ENCODE measurements at places on chromosomes 2 and 18.
A peak's percentile ranks its signal among the peaks of the same experiment; 100 is the strongest.

- peak; percentile 68 for DNase-seq
- H3K27me3 ChIP-seq = no peaks in the 10 kb centered on the region
- no peak overlapping the region for H3K4me3 ChIP-seq
- H3K4me1 ChIP-seq = no peaks in the 10 kb centered on the region
- H3K36me3 ChIP-seq = no peaks in the 10 kb centered on the region
Observed at GRCh38 chr2:36507408-36507812, 90.6 kb downstream of the FEZ2 start.

GRCh38 chr2:122999821-123000220 lies 1025.3 kb upstream of the CNTNAP5 start:
- no peaks in the 10 kb centered on the region for H3K27me3 ChIP-seq
- DNase-seq = no peak
- no peak overlapping the region for H3K27ac ChIP-seq
- H3K4me1 ChIP-seq = no peaks in the 10 kb centered on the region

DNA sequence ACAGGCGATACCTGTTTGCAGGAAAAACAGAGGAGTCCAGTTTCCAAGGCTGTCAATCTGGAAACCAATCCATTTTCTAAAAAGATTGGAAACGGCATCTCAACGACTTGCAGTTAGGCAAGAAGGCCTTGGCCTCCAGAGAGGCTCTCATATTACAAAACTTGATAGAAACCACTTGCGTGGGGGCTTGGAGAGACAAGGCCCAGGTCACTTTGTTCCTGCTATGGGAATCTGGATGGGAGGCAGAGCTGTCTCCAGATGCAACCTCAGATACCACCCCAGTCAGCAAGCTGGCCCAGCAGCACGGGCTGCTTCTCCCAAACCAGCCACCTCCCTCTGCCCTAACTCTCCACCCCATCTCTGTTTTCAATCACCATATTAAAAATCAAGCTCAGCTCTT lies 298.8 kb downstream of the TNS1 start:
- no peaks in the 10 kb centered on the region for H3K4me1 ChIP-seq
- no peak overlapping the region for H3K27ac ChIP-seq

- DNase-seq = no peak
- H3K4me3 ChIP-seq = no peak overlapping the region
- no peaks in the 10 kb centered on the region for H3K4me1 ChIP-seq
- no peaks in the 10 kb centered on the region for H3K36me3 ChIP-seq
- H3K27ac ChIP-seq = no peak overlapping the region
Observed at GRCh38 chr2:23418461-23418911, 33.5 kb downstream of the KLHL29 start.

GRCh38 chr2:151176661-151177060 lies 85.0 kb downstream of the RBM43 start:
- DNase-seq = no peak
- no peaks in the 10 kb centered on the region for H3K4me1 ChIP-seq
- H3K27ac ChIP-seq = no peak overlapping the region
- H3K36me3 ChIP-seq = no peaks in the 10 kb centered on the region
- H3K27me3 ChIP-seq = peaks cover 11% of the 10 kb centered on the region

DNA sequence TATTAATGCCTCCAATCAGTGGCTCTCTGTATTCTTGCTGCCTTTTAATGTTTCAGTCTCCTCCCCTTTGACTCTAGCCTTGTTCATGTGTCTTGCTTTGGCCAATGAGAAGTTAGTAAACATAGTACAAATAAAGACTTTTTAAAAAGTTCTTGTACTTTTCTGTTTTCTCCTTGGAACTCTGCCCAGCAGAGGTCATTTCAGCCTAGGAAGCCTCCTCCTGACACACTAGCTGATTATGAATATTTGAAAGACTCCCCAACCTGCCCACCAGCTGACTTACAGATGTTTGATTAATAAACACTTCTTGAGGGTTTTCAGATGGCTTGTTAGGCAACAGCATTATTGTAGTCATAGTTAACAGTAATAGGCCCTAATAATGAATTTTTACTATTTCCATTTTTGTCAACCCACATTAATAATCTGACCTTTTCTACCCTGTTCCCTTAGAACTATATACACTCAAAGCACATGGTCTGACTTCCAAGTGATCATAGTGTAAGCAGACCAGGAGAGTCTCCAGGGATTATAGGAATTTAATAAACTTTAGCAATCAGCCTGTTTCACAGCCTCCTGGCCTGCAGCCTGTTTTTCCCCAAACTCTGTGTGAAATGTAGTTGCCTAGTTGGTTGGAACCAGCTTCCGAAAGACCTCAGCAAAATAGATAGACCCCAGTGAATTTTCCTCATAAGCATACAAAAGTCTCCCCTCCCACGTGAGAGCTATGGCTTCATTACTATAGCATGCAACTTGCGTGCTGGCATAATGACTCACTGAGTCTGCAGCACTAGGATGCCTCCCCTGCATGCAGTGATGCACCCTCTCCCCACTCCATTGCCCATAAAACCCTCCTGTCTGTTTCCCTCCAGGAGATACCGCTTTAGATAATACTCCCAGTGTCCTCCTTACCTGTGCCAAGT lies 670.7 kb upstream of the ZNF804A start:
- H3K4me1 ChIP-seq = no peaks in the 10 kb centered on the region
- DNase-seq = no peak
- H3K27me3 ChIP-seq = no peaks in the 10 kb centered on the region
- no peak overlapping the region for H3K27ac ChIP-seq
- H3K4me3 ChIP-seq = no peak overlapping the region
- H3K36me3 ChIP-seq = no peaks in the 10 kb centered on the region

- H3K36me3 ChIP-seq = no peaks in the 10 kb centered on the region
- no peaks in the 10 kb centered on the region for H3K27me3 ChIP-seq
- no peak overlapping the region for H3K4me3 ChIP-seq
- H3K4me1 ChIP-seq = peaks cover 17% of the 10 kb centered on the region
- no peak overlapping the region for H3K27ac ChIP-seq
Observed at GRCh38 chr2:159292157-159292556, 5.7 kb upstream of the WDSUB1 start.

DNA sequence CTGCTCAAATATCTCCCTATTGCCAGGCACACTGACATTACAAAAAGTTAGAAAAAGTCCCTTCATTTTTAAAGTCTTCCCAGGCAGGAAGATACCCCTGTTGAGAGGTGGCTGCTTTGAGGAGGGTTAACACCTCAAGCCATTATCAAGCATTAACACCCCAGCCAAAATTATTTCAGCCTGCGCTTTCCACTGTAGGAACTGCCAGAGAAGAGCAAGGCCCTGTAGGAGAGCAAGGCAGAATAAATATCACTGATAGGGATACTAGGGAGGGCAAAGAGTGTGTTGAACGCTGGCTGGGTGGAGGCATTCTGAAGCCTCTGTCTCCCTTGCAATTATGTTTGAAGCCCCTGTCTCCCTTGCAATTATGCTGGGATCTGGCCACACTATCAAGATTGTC lies 1020.7 kb upstream of the CELF4 start:
- no peaks in the 10 kb centered on the region for H3K36me3 ChIP-seq
- H3K27me3 ChIP-seq = no peaks in the 10 kb centered on the region
- DNase-seq = no peak
- peaks cover 3% of the 10 kb centered on the region for H3K4me1 ChIP-seq

DNA sequence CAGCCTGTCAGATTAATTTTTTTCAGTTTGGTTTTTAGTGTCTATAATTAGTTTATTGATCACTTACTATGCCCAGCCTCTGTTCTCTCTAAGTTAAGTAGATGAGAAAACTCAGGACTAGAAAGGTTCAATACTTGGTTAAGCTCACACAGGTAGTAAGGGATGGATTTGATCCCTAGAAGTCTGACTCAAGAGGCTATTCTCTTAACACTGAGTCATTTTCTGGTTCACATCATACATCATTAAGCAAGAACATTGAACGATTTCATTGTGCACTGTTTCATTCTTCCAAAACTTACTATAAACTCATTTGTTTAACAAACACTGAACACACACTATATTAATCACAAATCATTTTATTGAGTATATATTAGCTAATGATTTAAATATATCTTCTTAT lies 54.1 kb upstream of the SLC38A11 start:
- H3K27ac ChIP-seq = no peak overlapping the region
- H3K27me3 ChIP-seq = peaks cover 27% of the 10 kb centered on the region
- DNase-seq = no peak
- no peak overlapping the region for H3K4me3 ChIP-seq
- H3K36me3 ChIP-seq = no peaks in the 10 kb centered on the region
- H3K4me1 ChIP-seq = no peaks in the 10 kb centered on the region

DNA sequence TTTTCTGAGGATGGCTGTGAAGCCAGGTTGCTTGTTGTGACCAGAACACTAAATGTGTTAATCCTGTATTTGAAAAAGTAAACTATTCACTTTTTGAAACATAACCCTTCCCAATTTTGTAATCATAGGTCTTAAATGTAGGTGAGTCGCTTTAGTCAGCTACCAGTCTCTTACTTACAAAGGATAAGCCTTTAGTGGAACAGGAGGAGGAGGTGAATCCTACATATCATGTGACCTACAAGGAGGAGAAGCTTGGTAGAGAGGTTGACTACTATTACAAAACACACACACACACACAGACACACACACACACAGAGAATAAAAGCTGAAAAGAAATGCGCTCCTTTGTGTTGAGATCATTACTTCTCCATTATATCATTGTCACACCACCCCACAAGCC lies 59.9 kb upstream of the SPAG16 start:
- H3K4me3 ChIP-seq = no peak overlapping the region
- peaks cover 2% of the 10 kb centered on the region for H3K4me1 ChIP-seq
- H3K27me3 ChIP-seq = peaks cover 6% of the 10 kb centered on the region
- no peaks in the 10 kb centered on the region for H3K36me3 ChIP-seq

DNA sequence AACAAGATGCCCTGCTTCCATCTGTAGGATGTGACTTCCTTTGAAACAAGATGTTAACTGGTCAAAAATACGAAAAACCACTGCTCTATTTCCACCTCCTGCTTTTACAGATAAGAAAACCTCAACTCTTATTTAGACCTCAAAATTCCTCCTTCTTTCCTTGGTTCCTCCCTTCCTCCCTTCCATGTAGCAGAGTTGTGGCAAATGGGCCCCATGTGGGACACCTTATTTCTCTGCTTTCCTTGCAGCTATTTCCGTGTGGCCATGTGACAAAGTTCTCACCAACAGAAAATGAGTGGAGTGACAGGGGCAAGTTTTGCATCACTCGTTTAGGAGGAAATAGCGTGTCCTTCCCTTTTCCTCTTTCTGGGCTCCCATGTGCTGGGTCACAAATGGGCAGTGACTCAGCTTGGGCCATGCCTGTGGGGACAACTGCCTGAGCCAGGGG lies 69.4 kb upstream of the SMAD2 start:
- H3K27ac ChIP-seq = no peak overlapping the region
- H3K36me3 ChIP-seq = no peaks in the 10 kb centered on the region
- no peak for DNase-seq

GRCh38 chr18:58493516-58494253 lies 135.2 kb downstream of the ALPK2 start:
- H3K27ac ChIP-seq = no peak overlapping the region
- no peaks in the 10 kb centered on the region for H3K36me3 ChIP-seq
- H3K27me3 ChIP-seq = peaks cover 22% of the 10 kb centered on the region
- peak overlapping the region; percentile 17 for H3K4me3 ChIP-seq

DNA sequence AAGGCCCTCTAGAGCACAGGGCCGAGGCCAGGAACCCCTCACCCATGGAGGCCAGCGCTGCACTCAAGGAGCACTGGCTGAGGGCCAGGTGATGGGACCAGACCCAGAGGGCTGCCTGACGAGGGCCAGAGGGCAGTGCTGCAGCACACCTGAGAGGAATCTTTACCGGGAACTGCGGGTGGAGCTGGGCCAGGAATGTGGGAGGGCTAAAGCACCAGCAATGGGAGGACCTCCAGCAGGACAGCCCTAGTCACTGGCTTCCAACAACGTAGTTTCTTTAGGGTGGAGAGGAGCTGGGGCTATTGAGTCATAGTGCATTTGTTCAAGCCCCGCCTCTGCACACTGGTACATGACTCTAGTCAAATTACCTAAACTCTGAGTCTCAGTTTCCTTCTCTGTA lies 143.4 kb downstream of the TMEM17 start:
- no peaks in the 10 kb centered on the region for H3K36me3 ChIP-seq
- H3K27ac ChIP-seq = no peak overlapping the region
- no peak for DNase-seq
- no peaks in the 10 kb centered on the region for H3K27me3 ChIP-seq
- H3K4me1 ChIP-seq = no peaks in the 10 kb centered on the region
- H3K4me3 ChIP-seq = no peak overlapping the region

DNA sequence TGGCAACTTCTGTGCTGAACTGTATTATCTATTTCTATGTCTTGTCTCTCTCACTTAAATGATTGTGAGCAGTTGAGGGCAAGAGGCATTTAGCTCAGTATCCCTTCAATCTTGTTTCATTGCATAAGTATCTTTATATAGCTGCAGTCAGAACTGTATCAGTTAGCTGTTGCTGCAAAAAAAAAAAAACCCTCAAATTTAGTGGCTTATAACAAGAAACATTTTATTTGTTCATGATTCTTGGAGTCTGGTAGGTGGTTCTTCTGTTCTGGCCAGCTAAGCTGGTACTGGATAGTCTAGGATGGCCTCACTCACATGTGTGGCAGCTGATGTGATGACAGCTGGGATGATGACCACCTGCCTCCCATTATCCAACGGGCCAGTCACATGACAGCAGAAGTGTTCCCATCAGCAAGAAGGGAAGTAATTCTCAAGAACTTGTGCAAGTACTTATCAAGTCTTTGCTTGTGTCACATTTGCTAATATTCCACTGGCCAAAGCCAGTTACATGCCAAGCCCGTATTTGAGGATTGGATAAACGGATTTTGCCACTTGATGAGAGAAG lies 67.8 kb downstream of the SLC4A3 start:
- H3K4me3 ChIP-seq = no peak overlapping the region
- DNase-seq = no peak
- H3K36me3 ChIP-seq = no peaks in the 10 kb centered on the region

DNA sequence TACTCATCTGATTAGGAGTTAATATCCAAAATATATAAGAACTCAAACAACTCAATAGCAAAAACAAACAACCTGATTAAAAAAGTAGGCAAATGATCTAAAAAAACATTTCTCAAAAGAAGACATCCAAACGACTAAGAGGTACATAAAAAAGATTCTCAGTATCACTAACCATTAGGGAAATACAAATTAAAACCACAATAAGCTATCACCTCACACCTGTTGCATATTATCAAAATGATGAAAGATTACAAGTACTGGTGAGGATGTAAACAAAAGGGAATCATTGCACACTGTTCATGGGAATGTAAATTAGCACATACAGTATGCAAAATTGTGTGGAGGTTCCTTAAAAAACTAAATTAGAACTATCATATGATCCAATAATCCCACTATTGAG lies 865.5 kb downstream of the TMEM182 start:
- no peak overlapping the region for H3K27ac ChIP-seq
- DNase-seq = no peak
- H3K27me3 ChIP-seq = no peaks in the 10 kb centered on the region
- H3K4me1 ChIP-seq = no peaks in the 10 kb centered on the region

- no peaks in the 10 kb centered on the region for H3K36me3 ChIP-seq
- no peak overlapping the region for H3K4me3 ChIP-seq
- no peak overlapping the region for H3K27ac ChIP-seq
Observed at GRCh38 chr18:45061359-45061758, 380.7 kb downstream of the SETBP1 start.

GRCh38 chr2:122363885-122364284 lies 608.4 kb downstream of the TSN start:
- no peak for DNase-seq
- H3K4me1 ChIP-seq = no peaks in the 10 kb centered on the region
- H3K36me3 ChIP-seq = no peaks in the 10 kb centered on the region
- H3K27ac ChIP-seq = no peak overlapping the region

- H3K27me3 ChIP-seq = peaks cover 6% of the 10 kb centered on the region
- no peak for DNase-seq
- H3K36me3 ChIP-seq = no peaks in the 10 kb centered on the region
- H3K4me1 ChIP-seq = peaks cover 4% of the 10 kb centered on the region
- peak overlapping the region; percentile 41 for H3K4me3 ChIP-seq
- no peak overlapping the region for H3K27ac ChIP-seq
Observed at GRCh38 chr18:39799006-39799405, 2156.0 kb upstream of the PIK3C3 start.

- no peaks in the 10 kb centered on the region for H3K4me1 ChIP-seq
- H3K36me3 ChIP-seq = no peaks in the 10 kb centered on the region
- H3K4me3 ChIP-seq = no peak overlapping the region
- H3K27me3 ChIP-seq = peaks cover 5% of the 10 kb centered on the region
- no peak overlapping the region for H3K27ac ChIP-seq
Observed at GRCh38 chr18:48335829-48336228, 73.4 kb downstream of the ZBTB7C start.

Data from activated naive CD4-positive, alpha-beta T cell treated with anti-CD3 and anti-CD28 coated beads for 36 hours (primary cell).